ENCODE measurements at places on chromosomes 1 and 21.

- no peak for DNase-seq
These were observed 60.4 kb downstream of the CAPZB start for GRCh38 chr1:19424651-19425570.

- no peak for DNase-seq
These were observed 304.6 kb downstream of the DISC1 start for GRCh38 chr1:231931146-231931545.

GRCh38 chr21:17742181-17742580 lies 77.0 kb downstream of the C21orf91 start:
- no peak for DNase-seq

- DNase-seq, result no peak
These were observed 139.4 kb downstream of the DHRS3 start for GRCh38 chr1:12478612-12478985.

GRCh38 chr21:37435711-37436110 lies 69.1 kb downstream of the DYRK1A start:
- DNase-seq, result no peak

- no peak for DNase-seq
These were observed 7.8 kb downstream of the ERG start for GRCh38 chr21:38490411-38491020.

GRCh38 chr1:86887479-86888162 lies 26.3 kb downstream of the SELENOF start:
- DNase-seq, result no peak

- DNase-seq, result no peak
These were observed 33.0 kb downstream of the ACOT7 start for GRCh38 chr1:6360517-6361070.

DNA sequence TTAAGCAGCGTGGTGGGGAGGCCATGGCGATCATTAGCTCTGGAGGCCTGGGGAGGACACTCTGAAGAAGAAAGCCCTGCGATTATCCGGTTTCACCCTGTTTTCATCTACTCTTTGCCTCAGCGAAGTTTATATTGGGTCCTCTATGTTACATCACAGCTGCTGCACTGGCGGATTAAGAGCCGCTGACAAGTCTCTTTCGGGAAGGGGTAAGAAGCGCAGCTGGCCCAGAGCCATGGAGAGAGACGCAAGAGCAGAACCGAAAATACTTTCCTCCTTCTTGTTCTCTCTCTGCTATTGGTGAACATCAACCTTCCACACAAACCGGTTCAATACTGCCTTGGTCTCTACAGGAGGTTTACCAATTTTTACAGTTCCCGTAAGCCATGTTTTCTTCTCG lies 291.5 kb downstream of the FAM72C start:
- DNase-seq, result no peak

- DNase-seq, result no peak
These were observed 36.1 kb upstream of the FAM131C start for GRCh38 chr1:16109571-16109970.

GRCh38 chr1:68808351-68808750 lies 311.5 kb upstream of the DEPDC1 start:
- no peak for DNase-seq

GRCh38 chr1:30106125-30106524 lies 617.3 kb downstream of the MATN1 start:
- no peak for DNase-seq

- DNase-seq, result peak; percentile 24
These were observed 73.8 kb downstream of the BCAR3 start for GRCh38 chr1:93607814-93608186.

GRCh38 chr1:179083533-179083932 lies 1.7 kb downstream of the TOR3A start:
- no peak for DNase-seq

DNA sequence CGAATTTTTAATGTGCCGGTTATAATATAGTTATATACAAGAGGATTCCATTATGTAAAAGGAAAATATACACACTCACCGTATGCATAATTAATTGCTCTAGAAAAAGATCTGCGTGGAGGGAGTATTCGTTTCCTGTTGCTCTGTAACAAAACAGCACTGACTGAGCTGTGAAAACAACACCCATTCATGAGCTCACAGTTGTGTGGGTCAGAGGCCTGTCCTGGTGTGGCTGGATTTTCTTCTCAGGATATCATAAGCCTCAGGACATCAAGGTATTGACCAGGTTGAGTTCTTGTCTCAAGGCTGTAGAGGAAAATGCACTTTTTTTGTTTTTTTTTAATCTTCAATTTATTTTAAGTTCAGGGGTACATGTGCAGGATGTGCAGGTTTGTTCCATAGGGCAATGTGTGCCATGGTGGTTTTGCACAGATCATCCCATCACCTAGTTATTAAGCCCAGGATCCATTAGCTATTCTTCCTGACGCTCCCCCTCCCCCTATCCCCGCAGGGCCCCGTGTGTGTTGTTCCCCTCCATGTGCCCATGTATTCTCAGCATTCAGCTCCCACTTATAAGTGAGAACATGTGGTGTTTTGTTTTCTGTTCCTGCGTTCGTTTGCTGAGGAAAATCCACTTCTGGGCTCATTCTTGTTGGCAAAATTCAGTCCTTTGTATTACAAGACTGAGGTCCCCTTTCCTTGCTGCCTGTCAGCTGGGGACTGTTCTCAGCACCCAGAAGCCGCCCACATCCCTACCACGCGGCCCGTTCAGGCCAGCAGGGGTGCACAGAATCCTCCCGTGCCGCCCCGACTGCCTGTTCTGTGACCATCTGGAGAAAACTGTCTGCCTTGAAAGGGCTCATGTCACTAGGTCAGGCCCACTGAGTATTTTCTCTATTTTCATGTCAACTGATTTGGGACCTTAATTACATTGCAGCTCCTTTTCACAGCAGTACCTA lies 87.4 kb upstream of the ERRFI1 start:
- DNase-seq, result no peak

DNA sequence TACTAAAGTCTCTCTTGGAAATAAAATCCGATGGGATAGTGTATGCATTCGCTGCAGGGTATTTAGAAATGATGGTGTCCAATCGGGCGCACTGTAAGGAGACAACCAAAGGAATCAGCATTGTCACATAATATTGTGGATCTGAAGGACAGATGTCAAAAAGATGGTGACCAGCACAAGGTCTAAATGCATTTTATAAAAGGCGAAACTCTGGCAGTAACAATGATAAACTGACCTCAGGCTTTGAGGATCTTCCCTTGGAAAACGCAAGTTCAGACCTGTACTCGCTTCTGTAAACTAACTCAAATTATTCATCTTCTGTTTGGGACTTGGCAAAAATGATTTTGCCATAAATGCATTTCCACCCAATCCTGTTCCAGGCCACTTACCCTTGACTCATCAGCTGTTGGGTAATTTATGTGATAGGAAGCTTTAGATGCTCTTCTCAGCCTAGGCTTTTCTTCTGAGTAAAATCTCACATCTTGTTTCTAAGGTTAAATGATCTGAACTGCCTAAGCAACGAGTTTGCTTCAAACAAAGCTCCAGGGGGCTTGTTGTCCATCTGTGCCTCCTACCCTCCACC lies 33.8 kb downstream of the STPG1 start:
- no peak for DNase-seq

DNA sequence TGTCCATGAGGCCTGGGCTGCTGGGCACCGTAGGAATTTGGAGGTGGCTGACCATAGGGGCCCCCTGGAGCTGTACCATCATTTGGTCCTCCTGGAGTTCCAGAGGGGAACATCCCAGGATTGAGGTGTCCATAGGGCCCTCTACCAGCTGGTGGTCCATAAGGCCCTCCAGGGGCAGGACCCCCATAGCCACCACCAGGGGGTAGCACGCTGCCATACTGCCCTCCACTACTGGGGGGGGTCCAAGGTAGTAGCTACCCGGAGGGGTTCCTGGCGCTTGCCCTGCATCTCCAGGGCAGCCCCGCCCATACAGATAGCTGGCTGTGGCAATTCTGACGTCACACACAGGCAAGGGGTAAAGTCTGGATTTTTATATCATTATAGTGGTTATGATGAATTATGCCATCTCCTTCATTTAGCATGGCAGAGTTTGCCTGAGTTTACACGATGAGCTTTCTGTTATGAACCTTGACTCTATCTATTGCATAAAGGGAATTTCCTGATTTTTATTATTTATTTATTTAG lies 13.2 kb downstream of the MDM4 start:
- no peak for DNase-seq

- no peak for DNase-seq
These were observed 996.2 kb downstream of the AMY1C start for GRCh38 chr1:104745875-104746274.

DNA sequence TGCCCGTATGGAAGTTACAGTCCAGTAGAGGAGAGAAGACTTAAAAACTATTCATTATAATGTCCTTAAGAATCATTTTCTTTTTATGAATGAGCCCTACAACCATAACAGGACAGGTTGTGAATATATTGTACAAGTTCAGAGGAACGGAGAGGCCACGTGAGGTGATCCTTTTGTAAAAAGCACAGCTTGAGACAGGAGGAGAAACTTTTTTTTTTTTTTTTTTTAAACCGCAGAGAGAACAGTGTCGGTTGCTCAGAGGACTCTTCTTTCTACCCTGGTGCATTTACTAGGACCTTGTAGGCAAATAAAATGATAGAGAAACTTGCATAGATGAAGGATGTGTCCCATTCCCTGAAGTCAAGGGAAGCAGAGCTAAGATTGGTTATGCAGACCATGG lies 32.1 kb downstream of the DYRK1A start:
- DNase-seq, result no peak
